ENCODE measurements at places on chromosomes 1 and 21. TPM values are rescaled to one million over a fixed set of nuclear protein-coding genes. Genes with fewer than 3 reads are reported as not detected.

HES3 gene
- total RNA-seq: not detected

MMP23B gene
- total RNA-seq: 5.3 TPM

C1orf174 gene
- total RNA-seq: 25.3 TPM

LRRIQ3 gene
- 1.0 TPM for total RNA-seq

PDZK1 gene
- total RNA-seq: 25.0 TPM

NECTIN4 gene
- total RNA-seq: 1.9 TPM

FMO2 gene
- total RNA-seq: not detected

CACHD1 gene
- 36.0 TPM for total RNA-seq

C1orf52 gene
- total RNA-seq: 42.2 TPM

TMEM51 gene
- total RNA-seq: 14.8 TPM

CHIA gene
- total RNA-seq: not detected

LENEP gene
- 0.84 TPM for total RNA-seq

CRP gene
- not detected for total RNA-seq

TMEM200B gene
- 13.3 TPM for total RNA-seq

HSF2BP gene
- total RNA-seq: 2.0 TPM

VCAM1 gene
- total RNA-seq: 0.31 TPM

IL6R gene
- total RNA-seq: 2.0 TPM

HCRTR1 gene
- not detected for total RNA-seq

Data from progenitor cell of endocrine pancreas (in vitro differentiated cells).